ENCODE measurements at places on chromosomes 12 and 14.

DNA sequence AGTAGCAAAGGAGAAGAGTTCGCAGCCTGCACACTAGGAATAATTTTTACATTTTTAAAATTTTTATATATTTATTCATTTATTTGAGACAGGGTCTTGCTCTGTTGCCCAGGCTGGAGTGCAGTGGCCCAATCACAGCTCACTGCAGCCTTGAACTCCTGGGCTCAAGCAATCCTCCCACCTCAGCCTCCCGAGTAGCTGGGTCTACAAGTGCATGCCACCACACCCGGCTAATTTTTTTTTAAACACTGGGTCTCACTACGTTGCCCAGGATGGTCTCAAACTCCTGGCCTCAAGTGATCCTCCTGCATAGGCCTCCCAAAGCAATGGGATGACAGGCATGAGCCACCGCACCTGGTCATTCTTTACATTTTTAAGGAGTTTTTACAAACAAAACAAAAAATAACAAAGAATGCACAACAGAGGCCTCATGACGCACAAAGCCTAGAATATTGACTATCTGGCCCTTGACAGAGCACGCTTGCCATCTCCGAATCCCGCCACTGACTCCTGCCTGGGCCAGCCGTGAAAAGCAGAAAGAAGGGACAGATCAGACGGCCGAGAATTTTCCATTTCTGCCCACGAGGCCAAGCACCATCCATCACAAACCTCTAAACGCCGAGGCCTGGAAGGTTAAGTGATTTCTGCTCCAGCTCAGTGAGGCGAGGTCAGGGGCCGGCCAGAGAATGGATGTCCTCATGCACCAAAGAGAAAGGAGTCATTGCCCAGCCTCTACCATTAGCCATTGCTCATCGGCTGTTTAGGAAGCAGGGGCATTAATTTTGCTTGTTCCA lies 120.0 kb downstream of the SCARB1 start:
- no peak for DNase-seq

- DNase-seq: no peak
These were observed 23.1 kb downstream of the XRCC3 start for GRCh38 chr14:103692159-103692558.

GRCh38 chr14:101478096-101478495 lies 83.2 kb upstream of the DIO3 start:
- DNase-seq: no peak

DNA sequence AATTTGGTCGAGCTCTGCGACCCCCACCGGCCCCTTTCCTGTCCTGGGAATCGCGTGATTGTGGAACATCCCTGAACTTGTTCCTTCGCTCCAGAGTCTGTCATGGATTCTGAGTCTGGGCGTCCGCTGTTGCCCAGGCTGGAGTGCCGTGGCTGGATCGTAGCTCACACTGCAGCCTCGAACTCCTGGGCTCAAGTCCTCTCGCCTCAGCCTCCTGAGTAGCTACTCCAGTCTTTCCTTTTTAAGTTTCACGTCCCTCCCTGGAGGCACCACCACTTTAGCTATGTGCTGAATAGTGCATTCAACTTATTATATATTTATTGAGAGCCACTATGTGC lies 698 bp downstream of the ACOT6 start:
- no peak for DNase-seq

All from urinary bladder (tissue), 4 donors.